Gastrocnemius medialis (tissue), 4 donors: ENCODE measurements at places on chromosomes 7 and 10.

GRCh38 chr7:22822486-22823141 lies at the start of gene TOMM7:
Gene TOMM7 (minus strand): TSS chr7:22822849. CDS start chr7:22822779, 70 bp downstream.
- DNase-seq = peak; percentile 91

DNA sequence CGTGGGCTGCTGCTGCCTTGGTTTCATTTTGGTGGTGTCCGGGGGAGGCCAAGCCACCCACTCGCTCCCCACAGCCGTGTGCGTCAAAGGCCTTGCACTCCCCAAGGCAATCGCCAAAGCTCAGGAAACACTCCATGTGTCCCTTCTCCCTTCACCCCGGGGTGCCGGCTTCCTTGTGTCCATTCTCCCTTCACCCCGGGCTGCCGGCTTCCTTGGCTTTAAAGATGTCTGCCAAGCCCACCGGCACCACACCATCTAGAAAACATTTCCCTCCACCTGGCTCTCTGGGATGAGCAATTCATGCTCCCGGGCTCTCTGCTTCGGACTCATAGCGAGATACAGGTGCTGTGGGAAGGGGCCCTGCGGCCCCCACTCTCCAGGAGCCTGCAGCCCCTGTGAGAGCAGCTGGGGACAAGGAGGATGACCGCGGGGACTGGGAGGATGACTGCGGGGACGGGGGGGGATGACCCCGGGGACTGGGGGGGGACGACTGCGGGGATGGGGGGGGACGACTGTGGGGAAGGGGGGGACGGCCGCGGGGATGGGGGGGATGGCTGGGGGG lies 322.1 kb downstream of the DNAJB6 start:
- no peak for DNase-seq

DNA sequence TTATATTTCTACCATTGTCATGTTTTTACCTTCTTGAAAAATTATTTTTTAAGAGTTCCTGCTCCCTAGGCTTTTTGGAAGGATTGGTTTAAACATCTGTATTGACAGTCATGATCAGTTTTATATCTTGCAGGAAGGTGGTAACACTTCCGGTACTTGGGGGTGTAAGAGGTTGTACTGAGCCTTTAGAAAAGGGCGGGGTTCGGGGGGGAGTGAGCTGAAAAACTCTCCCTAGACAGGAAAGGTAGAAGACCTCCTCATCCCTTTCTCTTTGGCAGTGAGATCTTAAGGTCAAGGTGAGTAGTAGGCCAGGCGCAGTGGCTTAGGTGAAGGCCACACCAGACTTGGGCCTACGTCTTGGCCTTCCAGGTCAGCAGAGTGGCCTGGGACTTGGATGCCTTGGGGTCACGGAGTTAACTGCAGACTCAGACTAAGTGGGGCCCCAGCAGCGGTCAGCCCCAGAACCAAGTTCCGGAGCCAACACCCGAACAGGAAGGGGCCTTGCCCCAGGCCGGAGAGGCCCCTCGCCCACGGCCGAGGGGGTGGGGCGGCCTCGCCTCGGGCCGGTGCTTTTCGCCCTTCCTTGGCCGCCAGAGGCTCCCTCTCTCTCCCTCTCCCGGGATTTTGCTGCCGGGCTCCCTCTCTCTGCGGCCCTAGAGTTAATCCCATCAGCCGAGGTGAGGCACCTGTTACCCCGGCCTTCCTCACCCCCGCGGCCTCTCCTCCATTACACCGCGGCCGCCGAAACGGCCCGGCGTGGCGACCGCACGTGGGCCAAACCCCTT lies at the start of gene PPP1R9A:
Gene PPP1R9A (plus strand): TSS at position 569 of the 785 bp plus-strand sequence. CDS start 2,520 bp downstream, outside the sequence.
- peak; percentile 64 for DNase-seq

GRCh38 chr10:4093438-4093837 lies 308.4 kb upstream of the KLF6 start:
- no peak for DNase-seq

- no peak for DNase-seq
Observed at GRCh38 chr10:6649903-6650302, 69.8 kb upstream of the PRKCQ start.

DNA sequence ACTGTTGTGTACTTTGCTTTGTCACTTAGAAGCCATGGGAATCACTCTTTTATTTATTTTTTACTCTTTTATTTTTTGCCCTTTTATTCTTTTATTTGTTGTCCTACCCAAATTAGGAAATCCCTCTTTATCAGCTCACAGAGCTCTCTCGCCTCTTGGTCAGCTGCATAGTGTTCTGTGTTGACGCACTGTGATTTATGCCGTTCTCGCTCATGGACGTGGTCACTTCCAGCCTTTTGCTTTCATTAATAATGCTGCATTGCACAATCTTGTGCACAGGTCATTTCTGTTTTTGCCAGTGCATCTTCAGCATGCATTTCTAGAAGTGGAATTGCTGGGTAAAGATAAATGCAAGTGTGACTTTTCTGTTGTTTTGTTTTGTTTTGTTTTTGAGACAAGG lies 42.3 kb downstream of the FBH1 start:
- no peak for DNase-seq

DNA sequence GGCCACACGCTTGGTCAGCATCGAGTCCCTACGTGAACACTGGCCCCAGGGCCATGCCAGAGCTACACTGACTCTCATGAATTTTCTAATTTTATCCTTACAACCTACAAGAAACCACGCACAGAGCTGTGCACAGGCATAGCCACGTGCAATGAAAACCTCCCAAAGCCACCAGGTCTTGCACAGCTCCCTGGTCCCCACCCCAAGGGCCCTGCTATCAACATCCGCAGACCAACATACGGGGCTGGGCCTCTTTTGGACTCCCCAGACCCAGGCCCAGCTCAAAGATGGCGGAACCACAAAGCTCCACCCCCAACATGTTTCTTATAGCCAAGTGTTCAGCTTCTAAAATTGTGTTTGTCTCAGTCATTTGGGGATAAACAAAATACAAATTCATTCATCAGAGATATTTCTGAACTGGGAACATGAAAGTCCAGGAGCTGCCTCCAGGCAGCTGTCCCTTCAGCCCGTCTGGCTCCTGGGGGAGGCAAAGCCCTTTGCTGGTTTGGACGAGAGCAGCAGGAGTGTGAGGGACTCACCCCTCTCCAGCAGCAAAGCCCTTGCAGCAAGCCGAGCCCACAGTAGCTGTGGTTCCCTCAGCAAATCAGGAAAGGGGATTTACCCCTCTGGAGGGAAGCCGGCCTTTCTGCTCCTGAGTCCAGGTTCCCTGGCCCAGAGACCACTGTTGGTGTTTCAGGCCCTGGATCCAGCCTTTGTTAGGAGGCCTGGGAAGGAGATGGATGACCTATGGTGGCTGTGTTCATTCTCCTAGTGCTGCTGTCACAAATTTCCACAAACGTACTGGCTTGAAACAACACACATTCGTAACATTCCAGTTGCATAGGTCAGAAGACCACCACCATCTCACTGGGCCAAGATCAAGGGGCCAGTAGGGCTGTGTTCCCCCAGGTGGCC lies 75.1 kb downstream of the OAT start:
- no peak for DNase-seq

DNA sequence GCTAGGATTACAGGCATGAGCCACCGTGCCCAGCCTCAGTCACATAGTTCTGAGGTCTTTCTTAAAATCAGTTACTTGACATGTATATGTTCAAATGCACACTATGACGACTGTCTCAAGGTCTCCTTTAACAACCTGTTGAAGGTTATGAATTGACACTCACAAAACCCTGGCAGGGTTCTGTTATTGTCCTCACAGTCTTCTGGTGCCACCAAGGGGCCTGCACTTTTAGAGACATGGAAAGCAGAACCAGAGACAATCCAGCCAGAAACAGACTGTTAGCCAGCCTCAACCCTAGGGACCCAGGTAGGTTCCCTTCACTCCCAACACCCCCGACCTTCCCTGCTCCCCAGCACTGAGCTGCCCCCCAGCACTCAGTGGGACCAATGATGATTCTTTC lies 26.4 kb downstream of the TEX36 start:
- DNase-seq = no peak

- DNase-seq = no peak
Observed at GRCh38 chr7:105664816-105665525, 83.7 kb upstream of the EFCAB10 start.

DNA sequence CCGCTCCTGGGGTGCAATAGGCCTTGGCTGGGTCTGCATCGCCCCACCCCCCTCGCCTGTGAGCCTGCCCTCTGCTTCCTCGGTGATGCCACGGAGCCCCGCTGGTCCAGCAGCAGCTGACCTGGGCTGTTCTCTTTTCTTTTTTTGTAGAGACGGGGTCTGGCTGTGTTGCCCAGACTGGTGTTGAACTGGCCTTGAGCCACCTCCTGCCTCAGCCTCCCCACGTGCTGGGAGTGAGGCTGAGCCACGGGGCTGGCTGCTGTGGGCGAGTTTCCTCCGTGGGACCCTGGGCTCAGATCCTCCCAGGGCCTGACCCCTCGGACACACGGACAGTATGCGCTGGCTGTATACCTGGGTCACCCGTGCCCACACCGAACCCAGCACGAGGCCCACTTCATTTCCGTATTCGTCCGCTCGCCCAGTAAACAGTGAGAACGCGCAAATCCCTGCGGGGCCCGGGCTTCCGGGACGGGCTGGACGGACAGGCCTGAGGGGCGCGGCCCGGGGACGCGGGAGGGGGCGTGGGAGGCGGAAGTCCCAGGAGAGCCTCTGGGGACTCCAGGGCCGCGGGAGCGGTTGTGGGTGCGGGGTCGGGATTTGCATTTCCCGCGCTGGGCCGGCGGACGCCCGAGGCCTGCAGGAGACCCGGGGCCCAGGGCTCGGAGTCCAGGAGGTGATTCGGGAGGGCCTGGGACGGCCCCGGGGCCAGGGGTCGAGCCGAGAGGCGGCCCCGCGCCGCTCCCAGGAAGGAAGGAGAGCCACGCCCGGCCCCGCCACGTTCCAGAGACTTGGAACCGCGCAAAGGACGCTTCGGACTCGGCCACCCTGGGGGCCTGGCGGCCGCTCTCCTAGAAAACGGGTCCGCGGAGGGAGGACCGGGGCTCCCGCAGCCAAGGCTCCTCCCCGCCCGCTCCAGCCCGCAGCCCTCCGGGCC lies 57.7 kb upstream of the DNAJB6 start:
- peak; percentile 52 for DNase-seq

DNA sequence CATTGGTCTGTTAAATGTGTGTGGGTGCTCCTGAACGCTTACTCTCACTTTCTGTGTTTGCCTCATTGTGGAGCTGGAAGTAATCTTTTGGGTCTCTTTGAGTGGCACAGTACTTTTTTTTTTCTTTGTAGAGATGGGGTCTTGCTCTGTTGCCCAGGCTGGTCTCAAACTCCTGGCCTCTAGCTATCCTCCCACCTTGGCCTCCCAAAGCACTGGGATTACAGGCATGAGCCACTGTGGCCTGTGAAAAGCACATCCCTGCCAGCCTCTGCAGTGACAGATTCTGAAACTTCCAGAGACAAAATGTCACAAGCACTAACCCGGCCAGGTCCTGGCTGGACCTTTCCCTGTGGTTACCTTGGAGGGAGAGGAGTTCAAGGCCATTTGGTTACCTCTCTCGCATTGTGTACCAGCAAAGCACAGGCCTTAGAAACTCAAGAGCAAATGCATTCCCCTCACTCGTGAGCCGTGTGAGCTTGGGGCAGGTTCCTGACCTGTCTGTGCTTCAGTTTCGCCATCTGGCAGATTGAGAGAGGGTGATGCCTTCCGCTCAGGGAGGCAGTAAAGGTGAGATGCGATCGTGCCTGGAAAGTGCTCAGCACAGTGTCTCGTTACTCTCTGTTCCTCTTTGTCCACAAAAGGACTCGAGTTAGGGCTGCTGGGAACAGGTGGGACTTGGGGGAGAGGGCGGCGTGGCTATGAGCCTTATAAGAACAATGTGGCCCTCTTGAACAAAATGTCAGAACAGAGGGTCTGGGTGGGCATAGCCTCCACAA lies 72.6 kb upstream of the SEPHS1 start:
- DNase-seq = no peak

- DNase-seq = no peak
Observed at GRCh38 chr7:111132833-111133232, 41.9 kb downstream of the LRRN3 start.

- DNase-seq = no peak
Observed at GRCh38 chr10:67151471-67151870, 225.6 kb downstream of the LRRTM3 start.

DNA sequence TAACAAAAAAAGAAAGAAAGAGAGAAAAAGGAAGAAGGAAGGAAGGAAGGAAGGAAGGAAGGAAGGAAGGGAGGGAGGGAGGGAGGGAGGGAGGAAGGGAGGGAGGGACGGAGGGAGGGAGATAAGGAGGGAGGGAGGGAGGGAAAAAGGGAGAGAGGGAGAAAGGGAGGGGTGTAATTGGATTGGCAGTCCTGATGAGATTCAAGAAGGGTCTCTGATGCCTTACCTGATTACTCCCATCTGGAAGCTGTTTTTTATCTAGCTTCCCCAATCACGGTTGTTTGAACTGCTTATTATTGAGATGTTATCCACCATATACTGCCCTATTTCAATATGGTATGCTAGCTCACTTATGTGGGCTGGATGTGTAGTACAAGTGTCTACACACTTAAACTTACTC lies 27.3 kb downstream of the GNG11 start:
- no peak for DNase-seq

DNA sequence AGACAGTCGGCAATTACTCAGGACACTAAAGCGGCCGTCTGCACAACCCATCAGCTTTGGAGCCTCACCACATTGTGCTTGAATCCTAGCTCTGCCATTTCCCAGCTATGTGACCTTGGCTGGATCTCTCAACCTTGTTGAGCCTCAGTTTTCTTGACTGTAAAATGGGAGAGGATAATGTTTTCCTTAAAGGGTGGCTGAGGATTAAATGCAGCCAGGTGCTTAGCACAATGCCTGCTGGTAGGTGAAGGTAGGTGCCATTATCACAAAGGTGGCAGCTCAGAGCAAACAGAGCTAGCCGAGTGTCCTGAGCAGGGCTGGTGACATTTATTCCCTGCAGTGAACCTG lies 508.5 kb upstream of the ZMIZ1 start:
- no peak for DNase-seq

- DNase-seq = no peak
Observed at GRCh38 chr7:132755538-132756483, 179.5 kb upstream of the PLXNA4 start.
